ENCODE measurements at places on chromosomes 5 and 9.

GRCh38 chr5:148214665-148215185, 11.9 kb downstream of the SPINK6 start:
- DNase-seq: no peak

DNA sequence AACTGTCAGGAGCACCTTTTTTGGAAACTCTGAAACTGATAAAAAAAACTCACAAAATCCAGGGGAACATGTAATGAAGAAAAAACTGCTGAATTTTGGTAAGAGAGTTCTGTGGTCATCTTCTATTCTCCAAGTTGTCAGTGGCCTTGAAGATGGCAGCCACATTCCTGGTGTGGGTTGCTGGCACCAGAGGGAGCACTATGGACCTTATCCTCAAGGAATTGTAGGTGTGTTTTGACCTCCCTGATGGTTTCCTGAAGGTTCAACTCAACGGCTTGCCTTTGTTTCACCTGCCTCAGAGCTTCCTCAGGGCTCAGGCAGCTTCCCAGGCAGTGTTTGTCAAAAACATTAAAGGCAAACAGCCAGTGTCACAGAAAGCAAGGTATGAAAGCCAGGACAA, 2.2 kb upstream of the SLC38A9 start:
- no peak for DNase-seq

GRCh38 chr9:117125531-117125930, 289.3 kb downstream of the ASTN2 start:
- DNase-seq: no peak

DNA sequence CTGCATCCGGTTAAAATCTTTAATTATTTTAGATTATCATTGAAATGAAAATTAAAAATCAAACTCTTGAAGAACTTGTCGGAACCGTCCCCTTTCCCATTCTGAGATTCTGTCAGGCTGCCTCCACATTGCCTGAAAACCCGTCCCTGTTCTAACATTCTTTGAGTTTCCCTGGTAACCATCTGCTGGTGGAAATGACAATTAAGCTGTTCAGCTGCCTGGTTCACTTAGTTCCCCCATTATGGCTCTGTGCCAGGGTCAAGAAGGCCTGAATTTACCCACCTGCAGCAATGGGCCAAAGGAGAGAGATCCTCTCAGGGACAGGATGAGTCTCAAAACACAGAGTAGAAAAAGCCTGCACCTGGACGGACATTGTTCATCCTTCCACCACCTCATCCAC, 11.8 kb upstream of the TCOF1 start:
- no peak for DNase-seq

DNA sequence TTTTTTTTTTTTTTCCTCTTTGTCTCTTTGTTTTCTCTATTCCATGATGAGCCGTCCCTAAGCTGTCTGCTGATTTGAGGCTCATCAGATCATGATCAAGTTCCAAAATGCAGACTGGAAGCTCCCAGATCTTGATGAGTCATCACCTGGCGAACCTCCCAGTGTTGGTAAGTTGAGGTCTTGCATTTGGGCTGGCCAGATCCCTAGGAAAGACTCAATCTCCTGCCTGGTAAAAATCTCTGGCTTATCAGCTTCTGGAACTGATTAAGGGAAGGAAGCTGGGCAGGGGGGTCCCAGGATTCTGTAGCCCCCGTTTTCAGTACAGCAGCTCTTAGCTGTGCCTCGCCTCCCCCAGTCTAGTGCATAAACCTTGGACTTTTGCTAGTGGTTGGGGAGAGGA, 69.0 kb downstream of the TSPAN17 start:
- no peak for DNase-seq

DNA sequence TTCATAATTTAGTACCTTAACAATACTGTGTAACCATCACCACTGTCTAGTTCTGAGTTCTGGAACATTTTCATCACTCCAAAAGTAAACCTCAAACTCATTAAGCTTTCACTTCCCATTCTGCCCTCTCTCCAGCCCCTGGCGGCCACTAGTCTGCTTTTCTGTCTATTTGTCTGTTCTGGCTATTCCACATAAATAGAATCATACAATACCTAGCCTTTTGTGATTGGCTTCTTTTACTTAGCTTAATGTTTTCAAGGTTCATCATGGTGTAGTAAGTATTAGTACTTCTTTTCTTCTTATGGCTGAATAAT, 138.7 kb downstream of the RAPGEF6 start:
- no peak for DNase-seq

- DNase-seq: no peak
Observed at GRCh38 chr9:136401173-136401922, 1.4 kb upstream of the SNAPC4 start.

DNA sequence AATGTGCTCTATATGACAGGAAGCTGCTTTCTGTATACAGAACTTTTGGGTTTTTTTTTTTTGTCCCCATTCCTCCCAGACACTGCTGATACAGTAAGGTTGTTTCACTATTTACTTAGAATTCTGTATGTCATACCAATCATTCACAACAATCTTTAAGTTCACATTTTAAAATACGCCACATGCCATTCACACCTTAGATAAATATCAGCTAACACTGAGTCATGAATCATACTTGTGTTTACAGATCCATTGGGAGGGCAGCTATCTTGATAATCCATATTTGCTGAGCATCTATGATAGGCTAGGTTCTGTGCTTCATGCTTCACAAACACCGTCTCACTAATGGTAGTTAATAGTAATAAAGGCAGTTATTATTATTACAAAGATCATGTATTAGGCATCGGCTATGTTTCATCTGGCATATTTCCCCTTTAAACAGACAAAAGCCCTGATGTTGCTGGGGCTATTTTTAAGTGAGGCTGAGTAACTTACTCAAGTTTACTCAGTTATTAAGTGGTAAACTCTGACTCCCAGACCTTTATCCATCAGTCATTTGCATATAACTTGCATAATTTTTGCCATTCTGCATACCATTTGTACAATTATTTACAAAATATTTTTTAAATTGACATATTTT, 152.2 kb upstream of the HMHB1 start:
- DNase-seq: no peak

- no peak for DNase-seq
Observed at GRCh38 chr9:1337169-1337568, 287.0 kb downstream of the DMRT2 start.

GRCh38 chr9:20760246-20760891, 76.3 kb downstream of the FOCAD start:
- no peak for DNase-seq

DNA sequence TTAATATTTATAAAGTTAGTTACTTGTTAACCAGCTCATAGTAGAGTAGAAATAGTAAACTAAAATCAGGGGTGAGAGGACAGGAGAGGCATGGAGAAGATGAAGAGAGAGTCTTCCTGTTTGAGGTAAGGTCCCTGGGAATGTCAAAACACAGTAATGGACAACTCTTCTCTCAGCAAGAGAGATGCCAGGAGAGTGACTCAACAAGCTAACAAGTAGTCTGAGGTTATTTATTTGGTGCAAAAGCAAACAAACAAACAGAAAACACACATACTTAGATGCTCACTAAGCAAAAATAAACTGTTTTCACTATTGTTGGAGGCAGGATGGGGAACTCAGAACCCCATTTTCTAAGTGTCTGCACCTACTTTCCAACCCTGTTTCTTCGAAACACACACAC, 333.2 kb upstream of the RFX3 start:
- DNase-seq: no peak

DNA sequence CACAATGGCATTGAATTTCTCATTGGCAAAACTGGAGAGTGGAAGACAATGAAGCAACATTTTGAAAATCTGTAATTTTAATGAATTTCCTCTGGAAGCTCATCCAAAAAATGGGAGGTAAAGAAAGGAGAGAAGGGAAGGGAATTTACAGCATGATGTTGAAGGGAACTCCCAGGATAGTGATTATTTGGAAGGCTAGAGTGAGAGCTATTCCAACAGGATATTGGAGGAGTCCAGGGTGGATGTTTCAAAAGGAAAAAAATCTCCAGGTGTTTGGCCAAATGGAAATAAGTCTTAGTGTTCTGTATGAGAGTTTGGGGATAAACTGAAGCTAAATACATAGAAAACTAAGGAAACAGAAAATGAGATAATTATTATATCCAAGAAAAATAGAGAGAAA, 106.2 kb downstream of the IZUMO3 start:
- no peak for DNase-seq

DNA sequence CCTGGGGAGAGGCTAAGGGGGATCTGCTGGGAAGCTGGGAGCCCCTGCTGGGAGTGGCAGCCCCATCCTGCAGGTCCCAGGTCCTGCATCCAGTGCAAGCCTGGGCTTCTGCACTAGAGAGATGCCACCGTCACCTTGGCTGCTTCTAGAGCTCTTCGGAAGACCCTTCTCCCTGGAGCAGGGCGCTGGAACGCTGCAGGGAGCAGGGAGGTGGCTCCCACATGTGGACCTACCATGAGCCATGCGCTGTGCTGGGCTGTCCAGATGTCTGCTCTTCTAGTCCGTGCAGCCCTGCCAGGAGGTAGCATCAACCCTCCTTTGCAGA, 90.9 kb upstream of the PHYKPL start:
- no peak for DNase-seq

DNA sequence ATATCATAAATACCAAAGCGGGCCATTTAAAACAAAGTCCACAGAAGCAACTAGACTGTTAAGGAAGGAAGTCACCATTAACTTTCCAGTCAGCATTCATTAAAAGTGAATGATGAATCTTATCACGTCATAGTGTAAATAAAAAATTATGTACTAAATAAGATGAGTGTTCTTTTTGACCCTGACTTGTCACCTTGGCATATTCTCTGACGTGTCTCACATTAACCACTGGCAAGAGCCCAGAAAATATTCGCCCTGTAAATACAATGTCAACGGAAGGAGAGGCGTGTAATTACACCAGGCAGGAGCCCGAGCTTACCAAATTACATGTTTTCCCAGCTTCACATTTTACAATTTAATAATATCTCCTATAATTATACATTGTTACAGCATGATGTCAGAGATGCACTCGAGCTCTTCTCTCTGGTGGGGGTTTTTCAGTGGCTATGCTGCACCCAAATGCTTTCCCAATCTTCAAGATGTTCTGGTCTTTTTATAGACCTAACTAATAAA, 29.3 kb upstream of the UBE2QL1 start:
- no peak for DNase-seq

DNA sequence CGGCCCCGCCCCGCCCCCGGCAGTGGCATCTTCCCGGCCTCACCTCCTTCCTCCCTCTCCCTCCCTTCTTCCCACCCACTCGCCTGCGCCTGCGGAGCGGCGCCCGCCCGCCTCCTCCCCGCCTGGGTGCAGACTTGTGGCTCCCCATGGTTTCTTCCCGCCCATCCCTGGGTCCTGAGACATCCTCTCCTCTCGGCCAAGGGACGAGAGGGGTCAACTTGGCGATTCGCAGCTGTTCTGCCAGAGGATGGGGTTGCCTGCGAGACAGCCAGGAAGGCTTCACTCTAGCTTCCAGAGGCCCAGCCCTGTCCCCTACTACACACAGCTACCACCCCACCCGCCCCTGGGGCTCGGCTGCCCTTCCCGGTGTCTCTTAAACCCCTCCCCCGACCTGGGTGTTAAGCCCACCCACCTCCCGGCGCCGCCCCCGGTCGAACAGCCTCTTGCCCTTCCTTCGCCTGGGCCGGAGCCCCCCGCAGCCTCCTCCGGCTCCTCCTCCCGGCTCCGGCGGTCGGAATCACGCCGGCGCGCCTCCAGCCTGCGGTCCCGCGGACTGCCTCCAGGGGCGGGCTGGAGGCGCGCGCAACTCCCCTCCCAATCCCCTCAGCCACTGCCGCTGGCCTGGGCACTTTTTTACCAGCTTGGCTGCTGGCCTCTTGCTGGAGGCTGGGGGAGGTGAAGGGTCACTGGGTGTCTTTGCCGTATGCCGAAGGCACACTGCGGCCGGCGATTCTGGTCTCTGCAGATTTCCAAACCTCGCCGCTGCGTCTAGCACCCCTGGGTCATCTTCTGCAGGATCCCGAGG, 1.9 kb downstream of the JADE2 start:
- peak; percentile 74 for DNase-seq

- no peak for DNase-seq
Observed at GRCh38 chr9:120432600-120432999, 147.4 kb downstream of the CDK5RAP2 start.

- DNase-seq: no peak
Observed at GRCh38 chr5:90112033-90112692, 297.4 kb downstream of the CETN3 start.

- DNase-seq: no peak
Observed at GRCh38 chr9:38083858-38084555, 15.0 kb upstream of the SHB start.

DNA sequence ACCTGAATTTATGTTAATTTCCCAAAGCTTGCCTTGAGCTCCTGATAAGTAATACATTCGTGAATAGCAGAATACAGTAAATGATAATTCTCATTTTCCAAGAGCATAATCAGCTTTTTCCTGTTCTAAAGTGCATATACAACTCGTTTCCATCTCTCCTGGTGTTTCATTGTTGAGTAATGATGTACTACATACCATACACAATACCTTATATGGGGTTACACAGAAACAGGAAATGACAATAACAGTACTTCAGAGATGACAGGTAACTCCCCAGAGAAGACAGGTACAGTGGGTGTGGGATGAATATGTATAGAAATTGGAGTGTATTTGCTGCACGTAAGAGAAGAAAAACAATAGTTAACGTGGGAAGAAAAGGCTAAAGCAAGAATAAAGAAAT, 287.1 kb downstream of the TENT4A start:
- no peak for DNase-seq

GRCh38 chr5:102801371-102801770, 46.3 kb downstream of the PAM start:
- no peak for DNase-seq

DNA sequence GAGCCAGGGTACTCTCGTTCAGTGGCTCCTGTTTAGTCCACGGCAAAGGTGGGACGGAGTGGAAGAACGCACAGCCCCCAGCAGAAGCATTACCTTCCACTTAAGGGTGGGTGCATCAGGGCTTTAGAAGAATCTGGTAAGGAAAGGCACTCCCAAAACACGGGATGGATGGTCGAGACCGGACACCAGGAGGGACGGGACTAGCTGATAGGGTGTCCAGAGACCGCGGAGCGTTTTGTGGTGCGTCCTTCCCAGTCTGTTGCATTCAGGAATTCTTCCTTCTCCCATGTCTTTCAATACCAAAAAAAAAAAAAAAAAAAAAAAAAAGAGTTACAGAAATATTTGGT, 545 bp upstream of the CTSV start:
- no peak for DNase-seq

DNA sequence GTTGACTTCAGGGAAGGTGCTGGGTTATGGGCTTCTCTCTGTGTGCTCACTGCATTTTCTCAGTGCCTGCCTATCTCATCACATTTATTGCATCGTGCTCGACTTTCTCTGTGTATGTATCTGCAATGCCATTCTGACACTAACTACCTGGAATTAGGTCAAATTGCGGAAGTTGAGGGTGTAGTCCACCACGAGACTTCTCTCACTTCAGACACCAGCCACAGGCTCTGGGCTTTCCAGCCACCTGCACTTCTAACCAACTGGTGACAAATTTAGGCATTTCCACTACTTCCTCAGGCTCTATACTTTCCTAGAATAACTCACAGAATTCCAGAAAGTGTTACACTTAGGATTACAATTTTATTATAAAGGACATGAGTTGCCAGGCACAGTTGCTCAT, 188.6 kb upstream of the ZNF608 start:
- DNase-seq: no peak

All from stimulated activated CD8-positive, alpha-beta memory T cell treated with anti-CD3 and anti-CD28 coated beads, Interleukin-4, amount 100 ng/mL, for 24 hours (primary cell).